ENCODE measurements at places on chromosomes 13 and 19.

GRCh38 chr19:19514215-19514657 lies 1.1 kb downstream of the TSSK6 start:
- DNase-seq, result no peak

- DNase-seq, result no peak
Observed at GRCh38 chr19:4577020-4577782, 17.7 kb upstream of the SEMA6B start.

GRCh38 chr19:38298821-38299680 lies 5.0 kb upstream of the C19orf33 start:
- DNase-seq, result no peak

GRCh38 chr13:113999618-113999910 lies 25.7 kb upstream of the C13orf46 start:
- no peak for DNase-seq

DNA sequence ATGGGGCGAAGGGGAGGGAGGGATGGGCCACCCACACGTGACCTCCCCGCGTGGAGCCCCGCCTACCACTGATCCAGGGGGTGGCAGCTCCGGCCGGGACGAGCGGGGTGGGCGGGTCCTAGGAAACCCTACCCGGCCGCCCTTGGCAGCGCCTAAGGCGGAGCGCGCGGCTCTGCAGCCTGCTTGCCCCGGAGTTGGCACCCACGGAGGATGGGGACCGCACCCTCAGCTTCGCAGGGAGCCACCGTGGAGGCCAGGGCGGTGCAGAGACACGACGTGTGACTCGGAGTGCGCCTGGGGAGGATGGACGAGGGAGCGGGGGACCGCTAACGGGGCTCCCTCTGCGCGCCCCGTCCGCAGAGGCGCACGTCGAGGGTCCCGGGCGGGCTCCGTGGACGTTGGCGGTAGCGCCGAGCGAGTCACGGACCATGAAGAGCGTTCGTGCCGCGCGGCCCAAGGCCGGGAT lies at the start of gene RGS9BP:
TSS of gene RGS9BP (plus strand) at position 129 of the 466 bp plus-strand sequence. CDS start 416 bp downstream, outside the sequence.
- no peak for DNase-seq

DNA sequence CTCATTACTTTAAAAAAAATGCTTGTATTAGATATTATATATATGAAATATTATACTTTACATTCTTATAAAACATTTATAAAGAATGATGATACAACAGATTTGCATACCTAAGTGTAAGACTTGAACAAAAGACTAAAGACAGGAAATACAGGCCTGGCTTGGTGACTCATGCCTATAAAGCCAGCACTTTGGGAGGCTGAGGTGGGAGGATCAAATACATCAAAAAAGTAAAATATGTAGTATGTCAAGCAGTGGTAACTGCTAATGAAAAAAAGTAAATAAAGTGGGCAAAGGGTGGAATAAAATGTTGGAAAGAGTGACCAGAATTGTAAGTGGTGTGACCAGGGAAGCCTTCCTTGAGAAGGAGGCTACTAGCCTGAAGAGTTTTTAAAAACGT lies 133.7 kb downstream of the GGACT start:
- no peak for DNase-seq

GRCh38 chr13:35554972-35555623 lies 78.6 kb upstream of the MAB21L1 start:
- no peak for DNase-seq

DNA sequence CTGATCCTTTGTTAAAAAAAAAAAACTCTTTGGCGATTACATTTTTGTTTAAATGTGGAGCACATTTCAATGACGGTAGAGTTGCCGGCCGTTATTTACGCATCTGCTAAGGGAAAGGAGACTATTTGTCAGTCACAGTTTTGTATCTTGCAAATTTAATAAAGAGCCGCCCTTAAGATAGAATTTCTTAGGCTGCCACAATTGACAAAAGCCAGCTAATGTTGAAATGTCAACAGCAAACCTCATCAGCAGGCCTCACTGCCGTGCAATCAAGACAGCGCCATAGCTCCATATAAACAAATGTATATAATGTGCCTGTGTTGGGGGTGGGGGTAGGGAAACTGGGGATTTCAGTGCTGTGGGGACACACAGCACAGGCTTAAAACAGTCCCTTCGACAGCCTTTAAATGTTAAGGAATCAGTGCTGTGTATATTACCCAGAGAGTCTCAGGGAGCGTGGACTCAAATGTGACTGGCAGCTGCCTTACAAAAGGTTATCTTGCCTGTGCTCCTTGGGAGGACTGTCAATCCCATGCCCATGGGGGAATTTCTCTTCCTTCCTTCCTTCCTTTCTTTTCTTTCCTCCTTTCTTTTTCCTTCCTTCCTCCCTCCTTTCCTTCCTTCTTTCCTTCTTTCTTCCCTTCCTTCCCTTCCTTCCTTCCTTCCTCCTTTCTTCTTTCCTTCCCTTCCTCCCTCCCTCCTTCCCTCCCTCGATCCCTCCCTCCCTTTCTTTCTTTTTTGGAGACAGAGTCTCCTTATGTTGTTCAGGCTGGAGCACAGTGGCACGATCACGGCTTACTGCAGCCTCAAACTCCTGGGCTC lies 108.0 kb downstream of the URI1 start:
- no peak for DNase-seq

GRCh38 chr13:78832461-78832860 lies 173.5 kb upstream of the OBI1 start:
- DNase-seq, result no peak

DNA sequence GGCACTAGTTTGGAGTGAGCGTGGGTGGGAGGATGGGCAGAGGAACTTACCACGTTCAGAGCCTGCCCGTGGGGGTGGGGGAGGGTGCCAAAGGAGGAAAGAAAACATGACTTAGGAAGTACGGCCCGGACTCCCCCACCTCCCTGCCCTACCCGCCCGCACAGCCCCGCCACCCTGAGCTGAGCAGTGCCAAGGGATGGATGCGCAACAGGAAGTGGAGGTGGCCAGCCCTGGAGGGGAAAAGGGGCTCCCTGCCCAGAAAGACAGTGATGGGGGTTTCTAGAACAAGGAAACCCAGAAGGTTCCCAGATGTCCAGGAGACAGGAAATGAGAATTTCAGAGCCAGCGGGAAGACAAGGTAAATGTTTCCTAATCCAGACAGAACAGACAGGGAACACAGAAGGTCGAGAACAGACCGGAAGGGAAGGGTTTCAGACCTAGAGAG lies 6.3 kb downstream of the TEAD2 start:
- DNase-seq, result no peak

DNA sequence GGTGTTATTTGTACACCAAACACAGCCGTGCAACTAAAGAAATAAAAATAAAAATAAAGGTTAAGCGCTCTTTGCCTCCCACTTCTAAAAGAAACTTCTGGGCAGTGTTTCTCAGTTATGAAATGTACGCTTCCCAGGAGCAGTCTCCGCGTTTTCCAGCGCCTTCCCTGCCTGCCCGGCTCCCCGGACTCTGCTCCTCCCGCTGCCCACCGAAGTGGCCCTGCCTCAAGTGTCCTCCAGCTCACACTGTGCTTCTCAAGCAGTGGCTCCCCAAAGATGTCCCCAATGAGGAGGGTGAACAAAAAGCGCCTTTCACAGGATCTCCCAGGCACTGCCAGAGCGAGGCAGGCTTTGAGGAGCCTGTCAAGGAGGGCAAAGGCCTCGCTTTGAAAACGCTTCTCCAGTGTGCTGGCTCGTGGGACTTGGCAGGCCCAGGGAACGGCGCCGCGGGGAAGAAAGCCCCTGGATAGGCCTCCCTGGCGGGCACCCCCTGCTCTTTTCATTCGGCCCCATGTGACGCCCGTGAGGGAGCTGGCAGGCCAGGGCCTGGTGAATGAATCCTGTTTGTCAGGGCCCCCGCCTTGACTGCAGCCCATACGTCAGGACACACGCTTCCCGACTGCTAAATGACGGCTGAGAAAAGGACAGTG lies 187.1 kb downstream of the FOXO1 start:
- DNase-seq, result no peak

DNA sequence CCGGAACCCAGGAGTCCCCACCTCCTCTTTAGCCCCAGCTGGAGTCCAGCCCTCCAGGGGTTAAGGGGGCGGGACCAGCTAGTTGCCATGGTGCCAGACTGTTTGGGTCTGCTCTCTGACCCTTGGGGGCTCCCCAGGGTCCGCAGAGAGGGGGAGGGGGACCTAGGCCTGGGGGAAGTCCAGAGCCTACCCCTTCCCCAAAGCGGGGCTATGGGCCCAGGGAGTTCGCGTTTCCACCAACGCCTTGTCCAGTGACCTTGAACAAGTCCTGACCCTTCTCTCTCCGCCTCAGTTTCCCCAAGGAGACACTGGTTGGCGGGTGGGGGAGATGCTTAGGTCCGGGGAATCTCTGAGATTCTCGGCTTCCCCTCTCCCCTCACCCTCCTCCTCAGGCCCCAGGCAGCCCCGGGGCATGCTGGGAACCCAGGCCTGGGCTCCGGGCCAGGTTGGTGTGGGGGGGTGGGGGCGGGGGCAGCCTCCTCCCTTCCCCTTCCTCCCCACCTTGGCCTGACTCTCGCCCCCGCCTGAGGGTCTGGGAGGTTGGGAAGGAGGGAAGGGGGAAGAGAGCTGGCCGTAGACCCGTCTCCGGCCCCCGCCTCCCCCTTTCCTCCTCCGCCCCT lies 2.6 kb upstream of the SPACA6 start:
- DNase-seq, result no peak

DNA sequence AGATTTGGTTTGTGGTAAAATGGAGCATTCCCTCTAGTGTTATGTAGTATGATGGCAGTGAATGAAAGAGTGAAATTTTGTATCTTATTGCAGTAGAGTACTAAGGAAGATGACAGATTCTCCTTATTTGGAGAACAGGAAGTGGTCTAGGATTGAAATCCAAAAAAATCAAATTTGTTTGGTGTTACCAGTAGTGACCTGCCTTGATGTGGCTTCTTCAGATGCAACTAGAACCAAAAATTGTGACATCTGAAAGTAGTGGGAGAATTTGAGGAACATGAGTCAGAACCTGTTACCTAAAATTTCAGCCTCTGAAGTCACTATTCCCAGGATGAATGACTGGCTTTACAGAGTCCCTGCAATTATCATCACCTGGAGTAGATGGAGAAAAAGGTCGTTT lies 165.9 kb downstream of the KLF5 start:
- no peak for DNase-seq

DNA sequence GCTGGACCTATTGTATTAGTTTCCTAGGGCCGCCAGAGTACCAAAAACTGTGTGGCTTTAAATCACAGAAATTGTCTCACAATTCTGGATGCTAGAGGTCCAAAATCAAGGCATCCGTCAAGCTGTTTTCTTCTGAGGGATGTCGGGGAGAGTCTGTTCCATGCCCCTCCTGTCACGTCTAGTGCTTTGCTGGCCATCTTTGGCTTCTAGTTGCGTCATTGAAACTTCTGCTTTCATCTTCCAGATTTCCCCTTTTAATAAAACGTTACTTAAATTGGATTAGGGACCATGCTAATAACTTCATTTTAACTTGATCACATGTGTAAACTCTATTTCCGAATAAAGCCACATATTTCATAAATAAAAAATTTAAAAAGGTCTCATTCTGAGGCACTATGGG lies 47.5 kb downstream of the TRPM4 start:
- no peak for DNase-seq

DNA sequence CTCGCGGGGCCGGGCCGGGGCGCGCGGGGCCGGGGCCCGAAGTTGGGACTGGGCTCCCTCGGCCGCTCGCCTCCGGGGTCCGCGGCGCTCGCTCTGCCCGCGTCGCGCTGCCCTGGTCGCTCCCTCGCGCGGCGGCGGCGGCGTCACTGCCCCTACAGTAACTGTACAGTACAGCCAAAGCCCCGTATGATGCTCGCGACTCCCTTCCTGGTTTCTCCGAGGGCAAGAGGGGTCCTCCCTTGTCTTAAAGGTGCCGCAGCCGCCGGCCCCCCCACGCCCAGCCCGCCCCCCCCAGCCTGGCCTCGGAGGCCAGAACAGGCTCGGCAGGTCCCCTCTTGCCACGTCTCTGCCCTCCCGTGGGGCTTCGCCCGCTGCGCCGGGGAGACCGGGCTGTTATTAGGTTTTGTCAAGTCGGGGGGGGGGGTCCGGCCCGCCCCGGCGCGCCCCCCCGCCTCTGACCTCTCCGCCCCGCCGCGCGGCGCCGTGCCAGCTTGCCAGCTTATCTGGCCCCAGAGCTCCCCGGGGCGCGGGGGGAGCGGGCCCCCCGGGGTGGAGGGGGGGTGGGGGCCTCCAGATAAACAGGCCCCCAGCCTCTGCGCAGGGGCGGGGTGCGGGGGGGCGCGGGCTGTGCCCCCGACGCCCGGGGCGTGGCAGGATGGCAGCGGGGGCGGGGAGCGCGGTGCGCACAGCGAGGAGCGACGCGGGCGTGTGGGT lies at the start of gene ZBTB7A:
TSS of gene ZBTB7A (minus strand) at position 218 of the 714 bp plus-strand sequence. CDS start 11,667 bp downstream, outside the sequence.
- DNase-seq, result no peak

GRCh38 chr19:18842166-18842565 lies 10.4 kb downstream of the UPF1 start:
- no peak for DNase-seq

GRCh38 chr19:39768786-39769185 lies 9.9 kb upstream of the LEUTX start:
- no peak for DNase-seq

GRCh38 chr13:83151308-83151660 lies 731.0 kb downstream of the SLITRK1 start:
- no peak for DNase-seq

- DNase-seq, result peak; percentile 23
Observed at GRCh38 chr13:86946734-86947133, 724.4 kb upstream of the SLITRK5 start.

DNA sequence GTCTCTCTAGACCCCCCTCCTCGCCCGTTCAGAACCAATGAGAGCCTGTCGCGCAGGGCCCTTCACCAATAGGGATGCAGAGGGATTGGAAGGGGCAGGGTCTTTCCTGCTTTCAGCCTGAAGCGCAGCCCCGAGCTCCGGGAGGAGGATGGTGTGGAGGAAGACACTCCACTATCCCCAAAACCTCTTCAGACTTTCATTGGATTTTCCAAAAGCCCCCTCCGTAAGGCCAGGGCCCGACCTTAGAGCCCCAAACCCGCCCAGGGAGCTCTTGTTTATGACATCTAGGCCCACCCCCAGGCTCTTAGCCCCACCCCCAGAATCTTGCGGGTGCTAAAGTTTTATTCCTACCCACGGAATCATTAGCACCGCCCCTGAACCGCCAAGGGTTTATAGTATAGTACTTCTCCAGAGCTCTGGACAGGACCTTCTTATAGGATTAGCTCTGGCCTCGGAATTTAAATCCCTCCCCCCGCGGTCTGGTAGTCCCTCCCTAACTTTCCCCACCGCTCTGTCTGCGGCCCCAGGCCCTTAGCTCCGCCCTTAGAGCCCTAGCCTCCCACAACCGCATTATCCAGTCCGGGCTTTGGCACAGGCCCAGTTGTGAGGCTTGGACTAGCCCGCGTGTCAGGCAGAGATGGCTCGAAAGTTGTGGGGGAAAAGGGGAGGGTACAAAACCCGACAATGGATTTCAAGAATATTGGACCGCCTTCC lies 6.6 kb upstream of the EML2 start:
- peak; percentile 85 for DNase-seq

GRCh38 chr19:18975011-18975410 lies 34.0 kb upstream of the HOMER3 start:
- no peak for DNase-seq

DNA sequence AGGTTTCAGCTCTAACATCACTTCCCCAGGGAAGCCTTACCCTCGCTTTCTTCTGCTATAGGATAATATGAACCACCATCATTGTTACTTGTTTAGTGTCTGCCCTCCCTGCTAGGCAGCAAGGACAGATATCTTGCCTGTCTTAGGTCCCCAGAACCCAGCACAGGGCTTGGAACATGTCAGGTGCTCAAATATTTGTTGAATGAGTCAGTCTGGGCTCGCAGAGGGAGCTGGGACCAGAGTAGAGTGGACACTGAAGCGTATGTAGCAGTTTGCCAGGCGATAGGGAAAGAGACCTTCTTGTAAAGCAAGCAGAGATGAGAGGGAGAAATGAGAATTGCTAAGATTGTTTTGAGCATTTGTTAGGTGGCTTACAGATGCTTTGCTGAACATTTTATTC lies 11.7 kb downstream of the BCKDHA start:
- DNase-seq, result no peak

Data from iPS DF 19.7 (cell line).